Psoas muscle (tissue), 8 donors: ENCODE measurements at places on chromosomes 4 and X.
A peak's percentile ranks its signal among the peaks of the same experiment; 100 is the strongest.

- no peak for DNase-seq
Observed at GRCh38 chr4:36961420-36961819, 283.1 kb upstream of the NWD2 start.

GRCh38 chr4:15469402-15470127 lies at the start of gene CC2D2A:
CC2D2A (plus strand) TSS chr4:15469882; CDS start chr4:15475933, 6,051 bp downstream.
- no peak for DNase-seq

- no peak for DNase-seq
Observed at GRCh38 chr4:37690976-37691375, 4.8 kb upstream of the RELL1 start.

DNA sequence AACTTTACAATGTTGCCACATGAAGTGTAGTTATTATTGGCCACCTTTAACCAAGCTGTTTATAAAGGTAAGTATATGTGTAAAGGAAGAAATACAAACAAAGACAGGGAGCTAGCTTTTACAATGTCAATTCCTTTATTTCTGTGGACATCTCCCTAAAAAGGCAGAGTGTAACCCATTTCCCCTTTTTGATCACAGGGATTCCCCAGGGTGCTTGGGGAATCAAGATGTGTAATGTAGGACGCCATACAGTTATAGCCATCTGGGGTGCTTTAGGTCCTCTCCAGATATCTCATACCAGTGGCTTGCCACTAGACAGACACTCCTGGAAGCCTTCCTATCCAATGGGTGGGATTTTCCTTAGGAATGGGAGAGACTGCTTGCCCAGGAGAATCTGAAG lies 4.2 kb upstream of the CUL4B start:
- DNase-seq, result no peak

DNA sequence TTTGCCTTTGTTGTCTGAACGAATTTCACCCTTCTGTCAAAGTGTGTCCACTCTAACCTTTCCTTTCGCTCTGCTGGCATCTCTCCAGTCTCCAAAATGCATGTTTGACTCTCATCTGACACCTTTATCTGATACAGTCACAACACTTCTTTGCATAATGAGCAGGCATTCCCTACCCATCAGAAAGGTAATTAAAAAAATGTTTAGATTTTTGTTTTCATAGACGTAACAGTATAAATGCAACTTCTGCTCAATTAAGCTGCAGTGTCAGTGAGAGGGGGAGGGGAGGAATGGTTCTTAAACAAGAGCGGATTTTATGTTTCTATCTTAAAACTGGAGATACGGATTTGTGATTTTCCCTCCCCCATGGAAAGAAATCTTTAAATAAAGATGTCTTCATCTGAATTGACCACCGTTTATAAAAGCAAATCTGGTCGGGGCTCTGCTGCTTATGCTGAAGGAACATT lies 70.2 kb downstream of the CXXC4 start:
- no peak for DNase-seq

- DNase-seq, result peak; percentile 70
Observed at GRCh38 chr4:1855333-1856070, 454 bp downstream of the LETM1 start.

- DNase-seq, result no peak
Observed at GRCh38 chr4:81638698-81639097, 167.0 kb upstream of the RASGEF1B start.

DNA sequence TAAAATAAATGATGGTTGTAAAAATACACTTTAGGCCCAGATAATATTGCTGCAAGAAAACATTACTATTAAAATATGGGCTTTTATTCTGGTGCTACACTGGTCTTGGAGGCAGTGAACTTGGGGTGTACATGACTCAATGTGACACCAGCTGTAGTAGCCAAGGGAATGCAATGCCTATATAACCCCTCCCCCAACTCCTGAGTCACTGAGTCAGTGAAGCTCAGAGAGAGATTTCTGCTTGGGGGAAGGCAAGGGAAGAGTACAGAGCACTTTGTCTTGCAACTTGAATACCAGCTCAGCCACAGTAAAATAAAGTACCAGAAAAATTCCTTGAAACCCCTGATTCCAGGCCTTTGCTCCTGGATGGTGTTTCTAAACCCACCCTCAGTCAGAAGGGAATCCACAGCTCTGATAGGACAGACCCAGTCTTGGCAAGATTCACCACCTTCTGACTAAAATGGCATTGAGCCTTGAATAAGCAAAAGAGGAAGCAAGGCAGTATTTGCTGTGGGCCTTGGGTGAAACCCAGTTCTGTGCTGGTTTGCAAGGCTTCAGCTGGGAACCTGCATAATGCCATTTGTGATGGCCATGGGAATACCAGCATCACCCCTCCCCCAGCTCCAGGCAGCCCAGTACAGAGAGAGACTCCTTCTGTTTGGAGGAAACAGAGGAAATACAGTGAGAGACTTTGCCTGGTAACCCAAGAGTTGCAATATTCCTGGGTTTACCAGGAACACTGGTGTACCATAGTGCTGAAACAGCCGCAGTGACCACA lies 209.9 kb downstream of the IQCM start:
- no peak for DNase-seq
